Type B pancreatic cell (in vitro differentiated cells): ENCODE measurements at places on chromosomes 6 and 20.

DNA sequence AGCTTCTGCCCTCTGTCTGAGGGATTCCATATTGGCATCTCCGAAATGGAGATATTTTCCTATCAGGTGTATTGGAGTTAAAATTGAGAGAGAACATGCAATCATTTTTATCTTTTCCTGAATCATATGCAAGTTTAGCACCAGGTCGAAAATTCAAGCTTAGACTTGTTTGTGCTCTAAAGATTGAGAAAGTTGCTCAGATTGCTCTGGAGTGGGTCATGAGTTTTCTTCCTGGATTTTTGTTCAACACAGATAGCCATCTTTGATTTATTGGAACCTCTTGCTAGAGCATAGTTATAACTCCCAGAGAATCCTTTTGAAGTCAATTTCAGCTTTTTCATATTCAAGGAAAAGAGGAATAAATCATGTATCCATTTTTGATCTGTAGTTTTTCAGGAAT, 373.5 kb upstream of the FLRT3 start:
- DNase-seq, result no peak

- no peak for DNase-seq
Observed at GRCh38 chr6:4612636-4613171, 163.5 kb upstream of the CDYL start.

- DNase-seq, result no peak
Observed at GRCh38 chr20:61457725-61458124, 205.7 kb downstream of the CDH4 start.

DNA sequence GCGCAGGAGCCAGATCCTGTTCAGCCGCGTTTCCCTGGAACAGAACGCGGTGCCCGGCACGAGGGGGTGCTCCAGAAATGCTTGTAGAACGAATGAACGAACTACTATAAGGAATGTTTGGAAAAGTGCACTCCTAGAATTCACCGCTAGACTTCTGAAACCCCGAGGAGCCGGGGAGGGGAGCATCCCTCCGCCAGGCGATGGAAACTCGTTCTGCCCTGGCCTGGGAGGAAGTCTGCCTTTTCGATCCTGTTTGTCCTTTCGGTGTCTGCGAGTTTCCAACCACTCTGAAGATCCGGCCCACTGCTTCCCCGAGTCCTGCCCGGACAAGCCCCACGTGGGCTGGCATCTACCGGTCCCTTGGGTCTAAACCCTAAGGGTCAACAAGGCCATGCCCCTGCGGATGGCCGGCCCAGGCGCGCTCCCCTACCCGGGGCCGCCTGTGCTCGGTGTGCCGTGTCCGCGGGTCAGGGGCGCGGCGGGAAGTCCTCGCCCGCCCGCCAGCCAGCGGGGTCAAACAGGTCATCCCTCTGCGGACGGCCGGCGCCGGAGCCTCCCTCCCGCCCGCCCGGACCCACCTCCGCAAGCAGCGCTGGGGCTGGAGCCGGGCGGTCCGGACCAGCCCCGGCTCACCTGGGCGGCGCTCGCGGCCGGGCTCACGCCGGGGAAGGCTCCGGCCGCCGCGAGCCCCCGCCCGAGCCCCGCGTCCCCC, 526 bp downstream of the SULF2 start:
- no peak for DNase-seq

DNA sequence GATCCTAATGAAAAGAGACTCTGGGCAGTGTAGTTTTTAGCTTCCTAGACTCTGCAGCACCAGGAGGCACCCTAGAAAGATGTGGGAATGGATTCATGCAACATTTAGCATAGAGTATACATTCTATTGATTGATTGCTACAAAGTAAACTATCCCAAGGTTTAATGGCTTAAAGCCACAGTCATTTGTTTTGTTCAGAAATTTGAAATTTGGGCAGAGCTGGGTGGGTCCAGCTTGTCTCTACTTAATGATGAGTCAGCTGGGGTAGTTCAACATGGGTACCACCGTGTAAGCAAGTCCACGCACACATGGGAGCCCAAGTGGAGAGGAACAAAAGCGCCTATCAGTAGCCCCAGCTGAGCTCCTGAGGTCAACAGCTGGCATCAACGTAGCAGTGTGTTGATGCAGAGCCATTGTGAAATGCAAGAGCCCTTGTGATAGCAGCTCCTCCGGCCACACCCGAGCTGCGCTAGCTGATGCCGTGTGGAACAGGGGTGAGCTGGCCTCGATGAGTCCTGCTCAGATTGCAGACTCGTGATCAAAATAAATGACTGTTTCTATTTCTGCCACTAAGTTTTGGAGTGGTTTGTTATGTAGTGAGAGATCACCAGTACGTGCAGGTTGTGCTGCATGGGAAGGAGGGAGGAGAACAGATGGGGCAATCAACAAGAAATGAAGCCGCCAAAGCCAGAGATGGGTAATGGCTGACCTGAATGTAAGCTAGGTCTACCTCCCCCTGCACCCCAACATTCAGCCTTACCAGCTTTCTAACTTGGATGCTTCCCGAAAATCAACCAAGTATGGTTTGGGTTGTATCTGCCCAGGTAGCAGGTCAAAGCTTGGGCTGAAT, 45.7 kb upstream of the TRAF3IP2 start:
- DNase-seq, result no peak

DNA sequence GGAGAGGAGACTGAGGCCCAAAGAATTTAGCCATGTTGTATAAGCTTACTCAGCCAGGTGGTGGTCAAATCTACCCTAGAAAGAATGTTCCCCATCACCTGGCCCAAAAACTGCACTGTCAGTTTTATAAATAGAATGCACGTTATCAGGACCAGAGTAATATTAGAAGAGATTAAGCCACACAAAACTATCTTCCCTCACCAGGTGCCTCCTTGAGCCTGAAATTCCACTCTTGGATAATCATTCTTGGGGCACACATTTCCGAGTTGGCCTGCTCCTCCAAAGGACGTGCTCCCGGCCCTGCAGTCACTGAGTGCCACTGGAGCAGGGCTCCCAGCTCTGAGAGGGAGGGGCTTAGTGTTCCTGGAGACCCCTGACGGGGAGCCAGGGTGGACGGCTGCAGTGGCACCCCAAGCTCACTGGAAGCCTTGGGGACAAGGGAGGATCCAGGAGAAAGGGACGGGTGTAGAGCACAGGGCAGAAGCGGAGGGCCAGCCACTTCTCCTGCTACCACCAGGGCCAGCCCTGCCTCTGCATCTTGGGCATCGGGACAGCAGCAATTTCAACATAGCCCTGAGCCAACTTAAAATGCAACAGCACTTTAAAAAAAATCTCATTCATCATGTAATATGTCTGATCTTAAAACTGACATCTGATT, 160.8 kb upstream of the QKI start:
- DNase-seq, result no peak

DNA sequence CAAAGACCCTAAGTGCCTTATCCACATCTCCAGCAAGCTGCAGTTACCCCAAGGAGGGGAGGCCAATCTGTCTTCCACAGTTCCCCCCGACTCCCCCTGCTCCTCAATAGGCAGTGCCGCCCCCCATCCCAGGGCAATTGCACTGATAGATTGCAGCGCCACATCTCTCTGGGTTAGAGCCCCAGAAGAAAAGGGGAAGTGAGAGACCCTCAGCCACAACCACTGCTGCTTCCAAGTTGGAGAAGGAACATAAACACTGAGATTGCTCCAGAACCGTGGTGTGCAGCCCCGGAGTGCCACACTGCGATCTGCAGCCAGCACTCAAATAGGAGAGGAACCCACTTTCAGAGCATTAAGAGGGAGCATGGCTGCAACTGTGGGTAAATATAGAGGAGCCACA, 101.5 kb downstream of the RWDD2A start:
- no peak for DNase-seq

- no peak for DNase-seq
Observed at GRCh38 chr6:106334646-106335448, 9.3 kb upstream of the ATG5 start.

GRCh38 chr6:122494665-122495272, 23.2 kb upstream of the SERINC1 start:
- DNase-seq, result no peak

DNA sequence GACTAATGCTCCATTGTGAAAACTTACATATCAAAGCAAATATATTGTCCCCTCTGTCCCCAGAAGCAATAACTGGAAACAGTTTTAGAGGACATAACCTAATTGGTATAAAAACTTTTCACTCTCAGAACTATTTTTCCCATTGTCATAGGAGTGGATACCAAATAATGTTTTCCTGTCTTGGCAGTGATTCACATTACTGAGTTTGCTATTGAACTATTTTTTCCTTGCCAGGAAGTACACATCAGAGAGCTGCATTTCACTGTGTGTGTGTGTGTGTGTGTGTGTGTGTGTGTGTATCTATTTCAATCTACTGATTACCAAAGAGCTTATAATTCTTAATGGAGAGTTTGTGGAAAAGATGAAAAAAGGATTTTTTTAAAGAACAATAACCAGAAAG, 45.4 kb downstream of the AKAP12 start:
- no peak for DNase-seq

DNA sequence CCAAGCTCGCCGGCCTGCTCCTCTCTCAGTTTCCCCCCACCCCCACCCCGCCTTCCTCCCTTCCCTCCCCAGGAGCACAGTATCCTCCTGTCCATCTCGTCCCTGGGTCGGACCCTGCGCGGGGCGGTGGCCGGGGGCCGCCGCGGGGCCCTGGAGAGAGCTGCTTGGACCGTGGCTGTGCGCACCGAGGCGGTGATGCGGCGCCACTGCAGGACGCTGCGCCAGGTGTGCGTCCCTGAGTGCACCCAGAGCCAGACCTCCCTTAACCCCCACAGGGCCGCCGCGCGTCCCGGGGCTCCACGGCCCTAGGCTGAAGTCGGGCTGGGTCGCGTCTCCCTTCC, 2.2 kb downstream of the C20orf204 start:
- no peak for DNase-seq

DNA sequence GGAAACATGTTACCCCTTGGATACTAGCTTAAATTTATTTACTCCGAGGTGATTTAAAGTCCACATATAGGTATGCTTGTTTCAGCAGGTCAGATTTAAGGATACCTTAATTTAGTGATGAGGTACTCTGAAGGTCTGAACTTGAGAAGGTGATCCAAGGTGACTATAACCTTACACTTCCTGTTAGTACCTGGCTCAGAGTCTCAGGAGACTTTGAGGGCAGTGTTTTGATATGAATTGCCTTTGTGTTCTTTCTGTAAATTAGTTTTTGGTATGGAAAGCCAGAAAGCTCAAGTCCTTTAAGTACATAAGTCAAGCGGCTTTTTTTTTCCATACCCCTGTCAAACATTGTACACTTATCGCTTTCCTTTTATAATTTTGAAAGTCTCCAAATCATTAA, 489.0 kb downstream of the CDKAL1 start:
- no peak for DNase-seq

GRCh38 chr20:32727683-32728082, 15.6 kb downstream of the COMMD7 start:
- DNase-seq, result no peak
